Sigmoid colon (tissue), 7 donors: ENCODE measurements at places on chromosomes 2 and 18. TPM values are rescaled to one million over a fixed set of nuclear protein-coding genes. Genes with fewer than 3 reads are reported as not detected.

- no peak for DNase-seq
- H3K27me3 ChIP-seq: no peaks in the 10 kb centered on the region
- no peak overlapping the region for H3K27ac ChIP-seq
- no peaks in the 10 kb centered on the region for H3K4me1 ChIP-seq
- no peaks in the 10 kb centered on the region for H3K36me3 ChIP-seq
Observed at GRCh38 chr2:199261936-199262335, 195.8 kb downstream of the SATB2 start.

DNA sequence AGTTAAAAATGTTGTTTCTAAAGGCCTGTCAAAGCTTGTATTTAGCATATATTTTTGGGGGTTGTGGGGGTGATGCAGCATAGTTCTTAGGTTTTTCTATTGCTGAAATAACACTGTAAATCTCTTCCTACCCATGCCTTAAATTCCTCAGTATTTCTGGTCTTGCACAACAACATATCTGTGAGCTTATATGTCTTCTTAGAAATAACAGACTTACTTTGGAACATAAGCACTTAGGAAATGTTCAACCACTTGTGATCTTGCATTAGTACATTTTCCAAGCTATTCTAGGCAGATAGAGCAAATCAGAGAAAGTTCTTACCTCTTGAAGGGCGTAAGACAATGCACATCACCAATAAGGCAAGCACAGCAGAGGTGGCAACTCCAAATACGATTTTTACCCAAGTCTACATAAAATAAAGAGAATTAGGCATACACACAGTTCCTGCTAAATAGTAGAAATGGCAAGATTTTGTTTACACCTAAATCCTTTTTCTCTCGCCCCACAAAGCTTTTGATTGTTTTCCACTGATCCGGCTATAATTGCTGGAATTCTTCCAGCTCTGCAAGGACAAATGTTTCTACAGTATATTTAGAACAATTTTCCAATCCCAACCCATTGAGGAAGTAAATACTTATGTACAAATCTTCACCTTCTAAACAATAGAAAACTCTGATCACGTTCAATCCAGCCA lies 512 bp downstream of the FAP start:
- no peaks in the 10 kb centered on the region for H3K36me3 ChIP-seq
- H3K27ac ChIP-seq: peak overlapping the region; percentile 71
- peak overlapping the region; percentile 18 for H3K4me3 ChIP-seq
- no peaks in the 10 kb centered on the region for H3K27me3 ChIP-seq

- DNase-seq: no peak
- H3K4me1 ChIP-seq: no peaks in the 10 kb centered on the region
- no peaks in the 10 kb centered on the region for H3K36me3 ChIP-seq
- H3K27ac ChIP-seq: no peak overlapping the region
- no peak overlapping the region for H3K4me3 ChIP-seq
Observed at GRCh38 chr2:74735564-74735963, 81.5 kb downstream of the SEMA4F start.

Gene TUBB8B
- not detected for total RNA-seq

Gene IER3IP1
- total RNA-seq: 11.1 TPM

Gene GKN2
- total RNA-seq: not detected

Gene UGT1A1
- total RNA-seq: not detected
